ENCODE measurements at places on chromosomes 7 and 10. TPM values are rescaled to one million over a fixed set of nuclear protein-coding genes. Genes with fewer than 3 reads are reported as not detected.

GRCh38 chr10:27158421-27158820 lies 3.3 kb downstream of the MASTL start:
- H3K36me3 ChIP-seq = peaks cover 70% of the 10 kb centered on the region
- H3K27me3 ChIP-seq = no peaks in the 10 kb centered on the region
- H3K4me1 ChIP-seq = peaks cover 18% of the 10 kb centered on the region
- no peak for DNase-seq
- peak overlapping the region; percentile 23 for H3K27ac ChIP-seq

DNA sequence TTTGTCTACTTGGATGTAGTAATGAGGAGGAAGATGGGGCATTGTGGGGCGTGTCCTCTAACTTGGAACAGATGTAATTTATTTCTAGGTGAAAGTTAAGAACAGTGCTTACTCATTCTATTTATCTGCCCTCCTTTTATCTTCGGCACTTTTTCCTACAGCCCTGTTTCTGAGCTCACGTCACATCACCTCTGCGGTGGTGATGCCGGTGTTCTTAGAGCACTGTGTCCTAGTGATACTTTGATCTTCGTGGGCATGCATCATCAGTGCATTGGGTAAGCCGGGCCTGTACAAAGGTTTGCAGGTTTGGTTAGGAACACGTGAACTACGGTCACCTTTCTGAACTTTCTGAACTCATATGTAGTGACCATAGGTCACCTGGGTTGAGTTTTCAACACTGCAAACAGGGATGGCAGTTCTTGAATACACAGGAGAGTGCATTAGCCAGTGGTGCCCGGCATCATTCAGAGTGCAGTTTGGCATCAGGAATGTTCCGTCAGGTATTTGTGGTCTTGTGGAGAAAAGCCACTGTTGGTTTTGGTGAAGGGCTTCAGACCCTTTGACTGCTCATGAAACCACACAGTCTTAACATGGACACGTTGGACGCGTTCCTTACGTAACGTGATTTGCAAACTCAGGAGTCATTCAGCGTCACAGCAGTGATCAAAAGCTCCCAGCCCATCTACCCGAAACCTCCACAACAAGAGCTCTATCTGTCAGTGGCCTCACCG lies 5.6 kb downstream of the POR start:
- H3K4me3 ChIP-seq = no peak overlapping the region
- H3K4me1 ChIP-seq = no peaks in the 10 kb centered on the region
- no peak for DNase-seq

DNA sequence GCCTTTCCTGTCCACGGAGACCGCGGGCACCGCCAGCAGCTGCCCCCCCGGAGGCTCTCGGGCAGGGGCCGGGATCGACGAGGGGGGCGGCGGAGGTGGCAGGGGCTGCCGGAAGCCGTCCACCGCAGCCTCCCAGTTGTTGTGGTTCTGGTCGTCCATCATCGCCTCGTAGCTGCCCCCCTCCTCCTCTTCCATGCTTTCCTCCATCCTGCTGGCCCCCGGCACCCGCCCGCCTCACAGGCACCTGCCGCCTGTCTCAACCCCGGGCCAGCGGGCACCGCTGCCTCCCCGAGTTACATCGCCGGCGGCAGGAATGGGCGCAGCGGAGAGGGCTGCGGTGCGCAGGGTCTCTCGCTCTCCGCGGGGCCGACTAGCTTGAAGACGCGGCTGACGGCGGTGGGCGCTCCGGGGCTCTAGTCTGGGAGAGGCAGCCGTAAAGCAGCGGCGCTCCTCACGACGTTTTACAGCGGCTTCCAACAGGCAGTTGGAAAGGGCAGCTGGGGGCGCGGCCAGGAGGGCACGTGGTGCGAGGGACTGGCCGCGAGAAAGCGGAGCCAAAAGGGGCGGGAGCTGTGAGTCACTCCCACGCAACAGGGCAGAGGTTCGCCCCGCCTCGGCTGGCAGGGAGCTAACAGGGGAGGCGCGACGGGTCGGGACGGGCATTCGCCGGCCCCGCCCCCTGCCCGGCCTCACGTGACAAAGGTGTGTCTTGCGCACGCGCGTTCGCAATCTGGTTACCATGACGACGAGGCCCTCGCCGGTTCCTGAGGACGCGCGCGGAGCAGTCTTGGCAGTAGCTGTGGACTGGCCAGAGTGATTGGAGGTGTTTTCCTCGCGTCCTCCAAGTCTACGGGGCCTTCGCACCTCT lies at the start of gene CACUL1:
CACUL1 (minus strand) TSS at position 415 of the 868 bp plus-strand sequence; CDS start at position 207, 208 bp downstream.
- DNase-seq = peak; percentile 98
- no peaks in the 10 kb centered on the region for H3K27me3 ChIP-seq
- peaks cover 16% of the 10 kb centered on the region for H3K4me1 ChIP-seq
- peak within 1 kb of the TSS; percentile 82 for H3K4me3 ChIP-seq
- H3K36me3 ChIP-seq = peaks cover 34% of the 10 kb centered on the region

- no peak overlapping the region for H3K27ac ChIP-seq
- peaks cover 15% of the 10 kb centered on the region for H3K27me3 ChIP-seq
Measured at GRCh38 chr7:118009419-118009818, 136.2 kb upstream of the CTTNBP2 start.

DNA sequence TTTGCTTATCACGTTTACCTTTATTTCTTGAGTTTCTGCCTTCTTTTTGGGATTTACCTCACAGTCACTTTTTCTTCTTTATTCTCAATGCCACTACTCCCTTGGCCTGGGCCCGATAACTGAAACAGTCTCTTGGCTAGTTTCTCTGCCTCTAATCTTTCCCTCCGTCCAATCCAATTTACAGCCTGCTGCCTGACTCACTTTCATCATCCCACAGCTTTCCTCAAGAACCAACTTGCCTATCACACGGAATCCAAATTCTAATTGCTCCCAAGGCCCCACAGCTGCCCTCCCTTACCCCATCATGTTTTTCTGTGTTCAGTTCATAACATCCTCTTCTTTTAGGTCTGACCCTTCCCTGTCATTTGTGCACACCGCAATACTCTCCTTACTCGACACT lies 121.4 kb downstream of the HIPK2 start:
- no peak for DNase-seq
- no peak overlapping the region for H3K4me3 ChIP-seq
- H3K36me3 ChIP-seq = no peaks in the 10 kb centered on the region
- peaks cover 51% of the 10 kb centered on the region for H3K4me1 ChIP-seq
- no peaks in the 10 kb centered on the region for H3K27me3 ChIP-seq
- H3K27ac ChIP-seq = no peak overlapping the region

GRCh38 chr7:84941291-84941690 lies 245.6 kb downstream of the SEMA3D start:
- no peak overlapping the region for H3K4me3 ChIP-seq
- no peaks in the 10 kb centered on the region for H3K27me3 ChIP-seq
- no peak for DNase-seq
- H3K27ac ChIP-seq = no peak overlapping the region
- no peaks in the 10 kb centered on the region for H3K4me1 ChIP-seq

Gene TMEM140
- total RNA-seq = 4.2 TPM

Gene CYP26A1
- 2.1 TPM for total RNA-seq

Gene RPEL1
- total RNA-seq = 0.57 TPM

All from Calu3 (cell line).